ENCODE measurements at places on chromosomes 3 and 15.

- DNase-seq, result no peak
Observed at GRCh38 chr3:190696777-190697501, 165.6 kb downstream of the GMNC start.

GRCh38 chr3:10982782-10983181 is 9.8 kb upstream of the SLC6A1 start:
- no peak for DNase-seq

GRCh38 chr3:128799653-128800052 is 73.7 kb downstream of the RAB7A start:
- DNase-seq, result no peak

DNA sequence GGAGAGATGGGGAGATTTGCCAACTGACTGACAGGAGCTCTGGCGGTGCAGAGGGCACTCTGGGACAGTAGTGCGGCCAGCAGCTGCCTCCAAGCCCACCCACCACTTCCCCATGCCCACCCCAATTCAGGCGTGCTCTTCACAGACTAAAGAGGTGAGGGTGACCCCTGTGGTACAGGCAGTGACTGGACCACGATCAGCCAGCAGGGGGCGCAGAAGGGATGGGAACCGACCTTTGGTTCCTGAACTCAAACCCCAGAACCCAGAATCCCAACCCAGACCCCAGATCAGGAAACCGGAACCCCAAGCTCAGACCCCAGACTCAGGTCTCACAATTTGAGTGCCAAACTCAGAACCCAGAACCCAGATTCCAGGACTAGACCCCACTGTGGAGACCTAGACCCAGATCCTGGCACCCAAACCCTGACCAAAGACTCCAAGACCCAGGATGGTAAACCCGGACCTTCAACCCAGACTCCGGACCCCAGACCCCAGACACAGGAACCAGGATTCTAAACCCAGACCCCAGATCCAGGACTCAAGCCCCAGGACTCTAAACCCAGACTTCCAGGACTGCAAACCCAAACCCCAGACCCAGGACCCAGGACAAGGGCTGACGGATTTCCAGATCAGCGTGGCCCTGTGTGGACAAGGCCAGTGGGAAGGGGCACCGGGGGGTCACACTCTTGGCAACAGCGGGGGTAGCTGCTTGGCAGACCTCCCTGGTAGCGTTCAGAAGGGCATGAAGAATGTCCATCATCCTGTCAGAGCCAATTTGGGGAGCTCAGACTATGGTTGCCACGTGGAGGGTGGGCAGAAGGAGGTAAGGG is 3.7 kb upstream of the MYL3 start:
- DNase-seq, result no peak

- no peak for DNase-seq
Observed at GRCh38 chr15:48939648-48940047, 24.1 kb downstream of the SHC4 start.

- no peak for DNase-seq
Observed at GRCh38 chr3:119308355-119308754, 14.2 kb downstream of the ARHGAP31 start.

DNA sequence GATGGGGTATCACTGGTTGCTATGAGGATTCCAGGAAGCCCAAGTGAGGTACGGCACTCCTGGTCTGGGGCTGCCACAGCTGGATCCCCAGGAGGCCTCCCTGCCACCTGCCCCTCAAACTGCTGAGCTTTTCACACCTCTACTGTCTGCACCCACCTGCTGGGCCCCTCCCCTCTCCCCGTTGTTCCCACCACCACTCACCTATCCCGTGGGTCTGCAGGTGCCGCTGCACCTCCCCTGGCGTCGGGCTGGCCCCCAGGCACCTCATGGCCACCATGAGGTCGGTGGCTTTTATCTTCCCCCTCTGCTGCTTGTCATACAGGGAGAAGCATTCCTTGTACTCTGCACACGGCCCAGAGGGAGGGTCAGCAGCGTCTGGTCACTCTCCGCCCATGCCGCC is 5.8 kb downstream of the CALML4 start:
- DNase-seq, result no peak

DNA sequence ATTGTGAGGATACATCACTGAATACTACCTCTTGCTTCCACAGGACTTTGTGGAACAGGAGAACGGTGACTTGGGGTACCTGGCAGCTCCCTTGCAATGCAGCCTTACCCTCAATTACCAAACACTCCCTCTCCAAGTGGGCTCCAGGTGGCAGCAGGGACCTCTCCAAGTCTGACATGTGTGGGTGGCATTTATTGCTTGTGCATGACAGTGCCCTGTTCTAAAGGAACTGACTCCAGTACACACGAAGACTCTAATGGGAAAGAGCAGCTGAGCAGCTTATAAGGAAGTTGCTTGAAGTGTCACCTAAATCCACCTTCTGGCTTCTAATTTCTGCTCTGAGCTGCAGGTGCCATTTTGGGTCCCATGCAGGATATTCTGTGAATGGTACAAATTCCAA is 174.1 kb upstream of the SLCO3A1 start:
- no peak for DNase-seq

GRCh38 chr15:40325700-40326099 is 2.2 kb downstream of the INAFM2 start:
- DNase-seq, result no peak

DNA sequence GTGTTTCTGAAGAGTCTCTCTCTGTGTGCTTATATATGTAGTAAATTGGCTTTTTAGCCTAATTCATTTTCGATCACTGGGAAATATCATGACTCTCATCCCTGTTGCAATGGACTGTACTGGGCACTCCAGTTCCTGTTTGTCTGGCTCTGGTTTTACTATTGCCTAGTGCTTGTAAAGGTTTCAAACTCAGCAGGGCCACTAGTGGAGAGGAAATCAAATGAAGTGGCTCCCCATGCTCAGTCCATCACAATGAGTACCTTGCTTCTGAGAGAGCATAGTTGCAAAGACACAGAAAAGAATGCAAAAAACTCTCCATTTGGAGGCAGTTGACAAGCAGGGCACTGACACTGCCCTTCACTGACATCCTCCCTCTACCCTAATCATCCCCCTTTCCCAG is 167.8 kb downstream of the TAFA4 start:
- no peak for DNase-seq

GRCh38 chr3:112128843-112129727 is 4.0 kb downstream of the GCSAM start:
- no peak for DNase-seq

DNA sequence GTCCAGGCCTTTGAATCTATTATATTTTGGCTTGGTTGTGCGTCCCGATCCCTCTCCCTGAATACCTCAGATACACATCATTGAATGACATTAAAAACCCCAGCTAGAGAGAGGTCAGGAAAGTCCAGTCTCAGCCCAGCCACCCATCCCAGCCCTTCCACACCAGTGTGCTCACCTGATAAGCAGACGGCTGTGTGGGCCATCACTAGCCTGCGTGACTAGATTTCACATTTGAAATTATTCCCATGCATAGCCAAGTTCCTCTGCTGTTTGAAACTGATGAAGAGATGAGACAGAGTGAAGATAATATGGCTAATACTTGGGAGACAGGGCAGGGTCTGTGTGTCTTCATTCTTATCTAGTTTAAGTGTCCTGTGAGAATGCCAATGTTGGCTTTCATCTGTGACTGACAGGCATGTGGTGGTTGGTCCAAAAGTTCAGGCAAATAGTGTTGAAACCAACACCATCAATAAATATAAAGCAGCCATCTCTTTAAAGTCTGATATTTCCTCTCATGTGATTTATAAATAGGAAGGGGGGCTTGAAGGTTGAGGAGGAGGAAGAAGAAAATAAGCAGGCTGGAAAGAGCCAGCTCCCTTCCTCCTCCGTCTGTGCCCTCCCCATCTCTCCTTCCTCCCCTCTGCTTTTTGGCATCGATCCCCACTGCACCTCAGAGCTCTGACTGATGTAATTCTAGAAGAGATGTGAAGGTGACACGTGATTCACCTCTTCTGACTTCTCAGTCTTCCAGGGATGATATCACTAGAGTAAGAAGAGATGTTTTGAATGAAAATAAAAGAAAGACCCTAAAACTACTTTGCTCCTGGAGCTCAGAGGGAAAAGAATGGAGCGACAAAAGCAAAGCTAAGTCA is 5.1 kb downstream of the FAM43A start:
- no peak for DNase-seq

- DNase-seq, result no peak
Observed at GRCh38 chr15:92879949-92880725, 20.0 kb upstream of the CHD2 start.

GRCh38 chr15:59738676-59739075 is 49.6 kb upstream of the BNIP2 start:
- no peak for DNase-seq

DNA sequence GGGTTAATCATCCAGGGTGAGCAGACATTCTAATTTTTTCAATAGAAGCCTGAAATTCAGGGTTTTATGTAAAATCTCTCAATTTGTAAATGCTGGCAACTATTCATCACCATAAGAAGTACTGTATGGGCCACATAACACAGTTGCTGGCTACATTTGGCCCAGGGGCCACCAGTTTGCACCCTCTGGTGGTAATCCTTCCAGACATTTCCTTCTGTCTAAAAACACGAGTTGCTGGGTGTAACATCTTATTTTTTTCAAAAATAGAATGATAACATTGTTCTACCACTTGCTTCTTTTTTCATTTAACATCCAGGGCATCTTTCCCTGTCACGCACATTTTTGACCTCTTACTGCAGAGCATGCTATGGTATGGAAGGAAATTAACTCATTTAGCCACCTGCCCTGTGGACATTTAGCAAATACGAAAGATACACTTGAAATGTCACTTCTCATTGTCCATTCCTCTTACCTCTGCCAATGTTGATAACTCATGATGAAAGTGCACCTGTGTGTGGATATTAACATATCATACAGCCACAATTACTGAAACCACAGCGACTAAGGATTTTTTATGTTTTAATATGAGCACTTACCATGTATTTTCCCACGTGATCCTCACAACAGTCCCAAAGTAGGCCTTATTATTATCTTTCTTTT is 117.5 kb upstream of the ARHGEF3 start:
- no peak for DNase-seq

GRCh38 chr3:23253214-23253613 is 50.1 kb downstream of the UBE2E2 start:
- DNase-seq, result no peak

GRCh38 chr3:194466761-194467356 is 19.9 kb downstream of the ATP13A3 start:
- no peak for DNase-seq

DNA sequence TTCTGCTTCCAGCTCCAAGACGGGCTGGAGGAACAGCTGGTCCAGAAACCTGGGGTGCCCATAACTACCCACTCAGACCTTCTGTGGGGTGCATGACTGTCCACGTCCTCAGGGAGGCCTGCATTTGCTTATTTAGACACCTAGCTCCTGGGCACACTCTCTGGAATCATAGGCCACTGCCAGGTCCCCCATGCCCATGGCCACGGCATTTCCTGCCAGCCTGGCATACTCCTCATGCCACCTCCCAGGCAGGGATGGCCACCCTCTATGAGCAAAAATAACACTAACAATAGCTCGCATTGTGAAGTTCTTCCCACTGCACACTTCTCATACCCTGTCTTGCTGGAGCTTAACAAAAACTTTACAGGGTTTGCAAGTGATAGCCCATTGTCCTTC is 166.9 kb upstream of the TPM1 start:
- DNase-seq, result no peak

DNA sequence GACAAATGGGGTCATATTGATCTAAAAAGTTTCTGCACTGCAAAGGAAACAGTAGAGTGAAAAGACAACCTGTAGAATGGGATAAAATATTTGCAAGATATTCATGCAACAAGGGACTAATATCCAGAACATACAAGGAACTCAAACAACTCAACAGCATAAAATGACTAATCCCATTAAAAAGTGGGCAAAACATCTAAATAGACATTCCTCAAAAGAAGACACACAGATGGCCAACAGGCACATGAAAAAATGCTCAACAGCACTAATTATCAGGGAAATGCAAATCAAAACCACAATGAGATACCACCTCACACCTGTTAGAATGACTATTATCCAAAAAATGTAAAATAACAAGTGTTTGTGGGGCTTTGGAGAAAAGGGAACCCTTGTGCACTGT is 8.8 kb downstream of the SLC12A8 start:
- no peak for DNase-seq

DNA sequence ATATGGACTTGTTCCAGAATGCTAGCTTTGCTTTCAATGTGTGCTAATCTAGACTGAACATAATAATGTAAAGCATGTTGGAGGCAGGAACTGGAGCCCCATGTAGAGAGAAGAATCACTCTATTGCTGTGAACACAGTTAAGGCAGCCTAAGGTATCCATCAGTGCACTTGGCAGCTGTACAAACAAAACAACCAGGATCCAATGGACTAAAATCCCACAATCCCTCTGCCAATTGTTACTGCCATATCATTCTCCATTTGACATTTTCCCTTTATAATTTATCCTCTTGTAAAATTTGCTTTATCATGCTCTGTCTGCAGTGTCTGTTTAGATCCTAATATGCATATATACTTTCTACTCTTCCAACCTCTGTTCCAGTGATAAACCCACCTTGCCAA is 756.8 kb upstream of the LMCD1 start:
- no peak for DNase-seq

DNA sequence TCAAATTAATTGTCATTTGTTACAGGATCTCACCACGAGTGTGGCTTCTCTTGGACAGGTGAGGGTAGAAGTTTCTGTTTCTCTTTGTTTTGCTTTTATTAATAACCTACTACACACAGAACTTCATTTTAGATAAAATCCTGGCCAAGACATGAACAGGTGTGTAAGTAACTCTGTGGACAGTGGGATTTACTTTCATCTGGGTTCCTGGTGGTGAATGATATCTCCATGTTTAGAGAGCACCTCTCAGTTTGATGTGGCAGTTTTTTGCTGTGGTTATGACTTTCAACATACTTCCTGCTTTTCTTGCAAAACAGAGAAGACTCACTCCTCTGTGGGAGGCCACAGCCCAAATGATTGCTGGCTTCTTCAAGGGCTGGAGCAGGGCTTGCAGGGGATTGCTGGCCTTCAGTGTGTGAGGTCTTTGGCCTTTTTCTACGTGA is 71.1 kb upstream of the XCR1 start:
- no peak for DNase-seq

DNA sequence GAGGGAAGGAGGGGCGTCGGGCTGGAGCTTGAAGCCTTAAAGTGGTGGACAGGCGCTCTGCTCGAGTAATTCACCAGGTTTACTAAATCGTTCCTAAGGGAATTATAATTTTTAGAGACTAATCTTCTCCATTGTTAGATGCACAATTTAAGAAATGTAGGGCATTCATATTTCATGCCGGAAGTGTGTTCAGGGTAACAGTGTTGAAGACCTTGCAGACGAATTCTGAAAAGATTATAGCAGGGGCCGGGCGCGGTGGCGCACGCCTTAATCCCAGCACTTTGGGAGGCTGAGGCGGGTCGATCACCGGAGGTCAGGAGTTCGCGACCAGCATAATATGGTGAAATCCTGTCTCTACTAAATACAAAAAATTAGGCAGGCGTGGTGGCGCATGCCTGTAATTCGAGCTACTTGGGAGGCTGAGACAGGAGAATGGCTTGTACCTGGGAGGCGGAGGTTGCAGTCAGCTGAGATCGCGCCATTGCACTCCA is 365 bp upstream of the GTF2A2 start:
- no peak for DNase-seq

DNA sequence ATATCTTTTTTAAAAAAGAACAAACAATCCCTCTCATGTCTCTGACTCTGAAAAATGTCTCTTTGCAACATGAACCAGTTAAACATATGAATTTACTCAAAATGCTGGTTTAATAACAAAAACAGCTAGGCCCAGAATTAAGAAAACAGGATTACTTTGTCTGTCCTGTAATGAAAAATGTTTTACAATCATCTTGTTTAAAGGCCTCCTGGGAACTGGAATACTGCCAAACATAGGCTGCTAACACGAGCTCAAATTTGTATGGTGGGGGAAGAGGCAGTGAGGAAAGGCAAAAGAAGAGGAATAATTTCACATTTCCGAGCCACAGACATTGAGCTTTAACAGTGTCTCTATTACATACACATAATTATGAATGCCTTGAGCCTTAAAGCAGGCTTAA is 61.7 kb upstream of the PPIB start:
- no peak for DNase-seq

Measured in cortex of kidney (tissue), 1 donor.